ENCODE measurements at places on chromosomes 12 and 14. TPM values are rescaled to one million over a fixed set of nuclear protein-coding genes. Genes with fewer than 3 reads are reported as not detected.

DNA sequence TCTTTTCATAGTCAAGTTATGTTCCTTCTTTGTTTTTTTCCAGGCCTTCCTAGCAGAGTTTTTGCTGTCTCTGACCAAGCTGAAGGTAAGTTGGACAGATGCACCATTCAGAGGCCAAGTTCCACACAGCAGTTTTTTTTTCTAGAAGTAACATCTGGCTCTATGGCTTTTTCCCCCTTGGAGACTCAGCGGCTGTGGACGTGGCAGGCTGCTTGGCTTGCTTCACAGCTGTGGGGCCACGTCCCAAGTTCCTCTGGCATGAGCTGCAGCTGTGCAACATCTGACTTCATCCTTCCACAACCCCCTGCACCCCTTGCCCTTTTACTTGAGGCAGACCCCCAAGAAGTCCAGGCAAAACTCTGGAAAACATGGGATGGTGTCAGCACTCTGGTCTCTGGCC lies 24.2 kb upstream of the RHOJ start:
- no peak for DNase-seq

GRCh38 chr12:5295151-5295550 lies 136.8 kb upstream of the NTF3 start:
- no peak for DNase-seq

- peak; percentile 90 for DNase-seq
Measured at GRCh38 chr12:13390381-13390861, 193.9 kb downstream of the EMP1 start.

GPR137C gene
- total RNA-seq: 0.32 TPM

RHOJ gene
- total RNA-seq: 22.8 TPM

Measured in posterior vena cava (tissue), 2 donors.